Heart right ventricle (tissue), 16 donors: ENCODE measurements at places on chromosomes 1 and 21. TPM values are rescaled to one million over a fixed set of nuclear protein-coding genes. Genes with fewer than 3 reads are reported as not detected.

FAM3B gene
- 0.42 TPM for total RNA-seq

NBPF8 gene
- 2.6 TPM for total RNA-seq

THEM5 gene
- not detected for total RNA-seq

MATN1 gene
- total RNA-seq: not detected

TRIM17 gene
- total RNA-seq: 0.39 TPM

KRTAP12-2 gene
- not detected for total RNA-seq

CORT gene
- not detected for total RNA-seq

ILDR2 gene
- total RNA-seq: 3.1 TPM

ZMPSTE24 gene
- 38.8 TPM for total RNA-seq

CFAP45 gene
- 0.47 TPM for total RNA-seq

SLC9C2 gene
- total RNA-seq: 0.43 TPM

KRTAP19-1 gene
- total RNA-seq: not detected

AIRE gene
- not detected for total RNA-seq

RUNX3 gene
- total RNA-seq: 1.8 TPM

CA6 gene
- total RNA-seq: not detected

ITLN1 gene
- 2.0 TPM for total RNA-seq

RALGPS2 gene
- total RNA-seq: 12.8 TPM

MDM4 gene
- total RNA-seq: 43.7 TPM

NEGR1 gene
- 6.2 TPM for total RNA-seq
